ENCODE measurements at places on chromosomes 6 and 20.

GRCh38 chr6:11393713-11394627 lies 143.6 kb upstream of the TMEM170B start:
- no peak for DNase-seq

- DNase-seq = no peak
Observed at GRCh38 chr6:89526563-89526869, 93.6 kb downstream of the ANKRD6 start.

DNA sequence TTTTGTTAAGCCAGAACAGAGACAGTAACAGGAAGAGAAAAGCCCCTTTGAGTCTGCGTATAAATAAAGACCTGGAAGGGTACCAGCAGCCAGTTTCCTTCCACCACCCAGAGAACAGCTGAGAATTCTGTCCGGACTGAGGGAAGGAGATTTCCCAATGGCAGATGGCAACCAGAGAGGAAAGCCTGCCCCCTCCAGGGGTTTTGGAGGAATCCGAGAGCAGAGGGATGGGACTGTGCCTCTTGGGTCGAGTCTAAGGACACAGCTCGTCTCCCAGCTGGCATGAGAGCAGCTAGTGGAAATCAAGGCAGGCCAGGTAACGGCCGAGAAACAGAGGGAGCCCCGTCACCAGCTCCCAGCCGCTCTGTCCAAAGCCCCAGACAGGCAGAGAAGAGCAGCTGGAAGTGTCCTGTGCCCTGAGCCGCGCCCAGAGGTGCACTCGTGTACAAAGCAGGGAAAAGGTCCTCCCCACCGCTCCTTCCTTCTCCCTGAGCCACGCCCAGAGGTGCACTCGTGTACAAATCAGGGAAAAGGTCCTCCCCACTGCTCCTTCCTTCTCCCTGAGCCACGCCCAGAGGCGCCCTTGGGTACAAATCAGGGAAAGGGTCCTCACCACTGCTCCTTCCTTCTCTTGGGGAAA lies 134.0 kb upstream of the SNX9 start:
- DNase-seq = no peak

DNA sequence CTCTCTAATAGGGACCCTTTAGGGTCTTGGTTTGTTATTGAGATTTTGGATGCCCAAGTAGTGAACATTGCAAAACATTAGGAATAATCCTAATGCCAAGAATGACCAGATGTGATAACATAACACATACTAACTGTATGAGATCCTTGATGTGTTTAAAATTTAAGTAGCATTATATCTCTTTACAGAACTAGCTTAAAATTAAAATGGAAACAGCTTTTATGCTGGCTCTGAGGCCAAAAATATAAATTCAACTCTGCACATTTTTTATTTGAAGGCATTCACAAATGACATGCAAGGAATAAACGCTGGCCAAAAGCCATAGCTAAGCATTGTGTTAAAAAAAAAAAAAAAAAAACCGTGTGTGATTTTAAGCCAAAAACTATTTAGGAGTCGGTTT lies 47.7 kb upstream of the TCF21 start:
- DNase-seq = no peak

DNA sequence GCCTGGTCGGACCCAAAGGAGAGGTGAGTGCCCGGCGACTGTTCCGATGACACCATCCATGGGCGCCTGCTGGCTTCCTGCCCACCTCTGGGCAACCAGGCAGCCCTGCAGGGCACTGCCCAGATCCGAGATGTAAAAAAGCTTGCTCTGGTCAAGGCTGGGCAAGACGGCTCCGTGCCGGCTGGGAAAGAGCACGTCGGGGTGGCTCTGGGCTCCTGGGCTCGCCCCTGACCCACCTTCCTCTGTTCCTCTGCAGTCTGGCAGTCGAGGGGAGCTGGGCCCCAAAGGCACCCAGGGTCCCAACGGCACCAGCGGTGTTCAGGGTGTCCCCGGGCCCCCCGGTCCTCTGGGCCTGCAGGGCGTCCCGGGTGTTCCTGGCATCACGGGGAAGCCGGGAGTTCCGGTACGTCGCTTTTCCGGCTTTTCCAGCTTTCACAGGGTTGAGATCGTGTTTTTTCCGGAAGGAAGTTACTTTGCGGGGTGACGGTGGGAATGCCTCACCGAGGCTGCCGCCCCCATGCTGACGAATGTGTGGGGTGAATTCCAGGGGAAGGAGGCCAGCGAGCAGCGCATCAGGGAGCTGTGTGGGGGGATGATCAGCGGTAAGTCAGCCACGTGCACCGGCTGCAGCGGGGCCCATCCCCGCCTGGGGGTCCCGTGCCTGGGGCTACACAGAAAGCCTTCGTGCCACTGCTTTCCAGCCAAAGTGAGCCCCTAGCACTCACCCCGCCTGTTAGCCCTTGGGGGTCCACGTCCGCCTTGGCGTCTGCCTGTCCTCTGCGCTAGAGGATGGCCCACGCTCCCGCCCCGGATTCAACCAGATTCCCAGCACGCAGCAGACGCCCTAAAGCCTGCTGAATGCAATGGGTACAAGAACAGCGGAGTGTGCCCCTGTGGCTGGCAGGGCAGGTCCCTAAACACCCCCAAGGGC lies 19.3 kb downstream of the COL9A3 start:
- no peak for DNase-seq

DNA sequence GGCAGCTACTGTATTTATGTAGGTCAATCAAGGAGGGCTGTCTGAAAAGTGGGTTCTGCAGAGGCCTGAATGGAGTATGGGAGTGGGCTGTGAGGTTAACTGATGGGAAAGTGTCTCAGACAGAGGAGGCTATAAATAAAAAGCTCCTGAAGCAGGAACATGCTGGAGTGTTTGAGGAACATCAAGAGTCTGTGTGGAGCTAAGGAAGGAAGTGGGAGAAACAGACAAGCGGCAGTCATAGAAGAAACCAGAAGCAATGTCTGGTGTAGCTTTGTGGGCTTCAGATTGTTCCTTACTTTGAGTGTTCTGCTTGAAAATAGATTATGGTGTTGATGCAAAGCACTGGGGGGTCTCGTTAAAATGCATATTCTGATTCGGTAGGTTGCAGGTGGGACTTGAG lies 101.5 kb upstream of the OGFRL1 start:
- no peak for DNase-seq

DNA sequence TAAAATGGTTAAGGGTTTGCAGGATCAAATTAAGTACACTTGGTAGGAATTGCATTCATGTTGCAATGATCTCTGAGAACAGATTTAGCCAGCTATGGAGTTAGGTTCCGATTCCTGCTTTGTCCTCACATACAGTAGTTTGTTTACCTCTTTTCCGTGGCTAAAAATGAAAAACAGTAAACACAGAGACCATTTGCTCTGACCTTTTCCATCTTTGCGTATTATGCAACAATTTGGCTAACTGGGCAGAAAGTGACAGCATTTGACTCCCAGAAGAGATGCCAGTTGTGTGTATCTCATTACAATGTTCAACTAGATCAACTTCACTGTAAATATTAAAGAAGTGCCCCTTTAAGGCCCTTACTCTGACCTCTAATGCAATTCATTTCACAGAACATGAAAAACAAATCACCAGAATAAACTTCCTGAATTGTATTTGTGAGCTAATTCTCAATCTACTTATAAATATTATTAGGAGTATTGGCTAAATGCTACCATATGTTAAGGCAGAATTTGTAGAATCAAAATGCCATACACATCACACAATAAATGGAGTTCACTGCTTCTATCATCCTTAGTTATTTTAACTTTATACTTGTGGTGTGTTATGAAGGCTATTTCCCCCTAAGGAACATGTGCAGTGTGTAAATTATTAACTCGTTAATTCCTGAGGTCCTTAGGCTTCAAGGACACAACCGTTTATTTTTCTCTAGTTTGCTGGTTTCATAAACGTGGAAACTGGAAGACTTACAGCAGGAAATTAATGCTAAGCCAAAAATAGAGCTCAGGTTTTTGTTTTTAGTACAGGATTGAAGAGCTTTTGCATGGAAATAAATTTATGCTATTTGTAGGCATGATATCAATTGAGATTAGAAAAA lies 380.7 kb upstream of the CITED2 start:
- no peak for DNase-seq

DNA sequence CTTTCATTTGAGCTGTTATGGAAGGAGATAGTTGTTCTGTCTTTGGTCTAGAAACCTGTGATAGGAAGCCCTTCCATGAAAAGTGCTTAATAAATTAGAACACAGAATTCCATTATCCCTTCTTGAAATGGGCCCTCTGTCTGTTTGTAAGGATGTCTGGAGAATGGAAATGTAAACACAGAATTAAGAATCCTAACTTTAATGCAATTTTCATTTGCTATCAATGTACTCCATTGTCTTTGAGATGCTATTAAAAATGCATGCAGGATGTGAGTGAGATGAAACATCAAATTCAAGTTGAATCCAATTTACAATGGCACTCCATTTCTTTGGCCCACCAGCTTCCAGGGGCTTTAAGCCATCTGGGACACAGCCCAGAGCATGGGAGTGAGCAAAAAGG lies 13.9 kb upstream of the AARS2 start:
- no peak for DNase-seq

DNA sequence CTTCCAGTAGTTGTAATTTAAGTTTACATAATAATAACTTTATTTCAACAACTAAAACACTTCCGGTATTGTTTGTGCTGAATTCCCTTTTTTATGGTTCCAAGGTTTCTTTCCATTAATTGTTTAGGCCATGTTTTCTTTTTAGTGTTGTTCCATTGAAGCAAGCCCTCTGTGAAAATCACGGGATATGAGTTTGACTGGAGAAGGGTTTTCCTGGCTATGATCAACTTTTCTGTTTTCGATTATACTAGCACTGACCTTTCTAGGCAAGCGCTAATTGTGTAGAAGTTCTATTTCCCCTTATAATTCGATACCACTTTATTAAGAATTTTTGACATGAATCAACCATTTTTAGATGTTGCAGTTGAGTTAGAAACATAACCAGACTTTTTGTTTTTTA lies 2.4 kb downstream of the LAMA2 start:
- no peak for DNase-seq

DNA sequence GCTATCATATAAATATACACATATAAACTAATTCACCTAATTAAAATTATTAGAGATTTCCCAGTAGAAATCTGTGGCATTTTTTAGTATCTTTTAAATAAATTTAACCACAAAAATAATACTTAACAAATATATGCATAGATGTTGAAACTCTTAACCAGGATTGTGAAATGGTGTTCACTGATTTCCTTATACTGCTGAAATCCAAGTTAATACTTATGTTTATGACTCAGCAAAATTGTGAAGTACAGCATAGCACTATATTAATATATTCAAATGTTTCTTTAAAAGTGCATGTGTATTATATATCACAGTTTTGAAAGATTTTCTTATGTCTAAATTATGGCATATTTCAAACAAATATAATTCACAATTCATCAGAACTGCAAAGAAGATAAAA lies 328.2 kb upstream of the MANEA start:
- no peak for DNase-seq

DNA sequence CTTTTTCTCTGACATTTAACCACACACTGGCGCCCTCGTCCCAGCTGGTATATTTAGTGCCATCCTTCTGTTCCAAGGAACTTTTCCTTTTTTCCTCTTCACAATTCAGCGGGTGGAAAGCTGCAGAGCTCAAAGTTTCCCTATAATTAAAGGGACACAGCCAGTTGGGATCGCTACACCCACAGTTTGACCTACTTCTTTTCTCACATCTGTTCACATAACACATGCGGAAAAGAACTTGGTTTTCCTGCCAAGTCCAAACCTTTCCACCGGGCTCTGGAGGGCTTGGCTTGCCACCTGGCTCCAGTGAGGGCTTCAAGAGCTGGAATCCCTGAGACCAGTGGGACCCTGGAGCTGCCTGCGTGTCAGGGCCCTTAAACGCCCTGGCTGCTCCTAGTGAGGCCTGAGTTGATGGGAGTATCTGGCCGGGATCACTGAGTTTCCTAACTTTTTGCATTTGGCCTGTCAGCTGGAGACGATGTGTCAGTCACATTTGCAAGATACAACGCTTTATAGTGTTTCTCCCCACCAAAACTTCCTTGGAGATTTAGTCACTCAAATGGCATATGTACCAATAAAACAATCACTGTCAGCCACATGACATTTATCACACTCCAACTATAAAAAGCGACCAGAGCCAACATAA lies 176.0 kb downstream of the SASH1 start:
- DNase-seq = no peak

- no peak for DNase-seq
Observed at GRCh38 chr6:5521322-5521721, 260.0 kb downstream of the FARS2 start.

- DNase-seq = no peak
Observed at GRCh38 chr20:32964575-32964974, 39.7 kb downstream of the SUN5 start.

DNA sequence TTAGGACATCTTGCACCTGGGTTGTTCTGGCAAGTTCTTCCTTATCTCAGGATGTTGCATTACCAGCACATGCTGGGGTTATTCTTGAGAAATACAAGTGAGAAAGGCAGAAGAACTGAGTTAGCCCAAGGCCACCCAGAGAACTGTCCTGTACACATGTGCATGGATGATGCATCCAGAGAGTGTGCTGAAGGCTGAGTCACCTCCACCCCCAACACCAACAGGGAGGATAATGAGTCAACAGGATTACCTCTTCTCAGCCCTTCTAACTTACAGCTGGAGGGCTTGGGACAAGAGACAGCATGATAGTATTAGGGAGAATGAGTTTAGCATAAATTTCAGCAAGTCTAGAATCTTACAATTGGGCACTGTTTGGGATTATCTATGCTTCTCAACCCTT lies 8.5 kb downstream of the SCGN start:
- DNase-seq = no peak

- no peak for DNase-seq
Observed at GRCh38 chr6:32589596-32590449, at the start of gene HLA-DRB1. HLA-DRB1 (minus strand) TSS chr6:32589848; CDS start chr6:32589742, 106 bp downstream.

- DNase-seq = no peak
Observed at GRCh38 chr6:24755279-24755678, 19.5 kb upstream of the GMNN start.

GRCh38 chr6:1127129-1127528 lies 184.8 kb upstream of the FOXQ1 start:
- no peak for DNase-seq

DNA sequence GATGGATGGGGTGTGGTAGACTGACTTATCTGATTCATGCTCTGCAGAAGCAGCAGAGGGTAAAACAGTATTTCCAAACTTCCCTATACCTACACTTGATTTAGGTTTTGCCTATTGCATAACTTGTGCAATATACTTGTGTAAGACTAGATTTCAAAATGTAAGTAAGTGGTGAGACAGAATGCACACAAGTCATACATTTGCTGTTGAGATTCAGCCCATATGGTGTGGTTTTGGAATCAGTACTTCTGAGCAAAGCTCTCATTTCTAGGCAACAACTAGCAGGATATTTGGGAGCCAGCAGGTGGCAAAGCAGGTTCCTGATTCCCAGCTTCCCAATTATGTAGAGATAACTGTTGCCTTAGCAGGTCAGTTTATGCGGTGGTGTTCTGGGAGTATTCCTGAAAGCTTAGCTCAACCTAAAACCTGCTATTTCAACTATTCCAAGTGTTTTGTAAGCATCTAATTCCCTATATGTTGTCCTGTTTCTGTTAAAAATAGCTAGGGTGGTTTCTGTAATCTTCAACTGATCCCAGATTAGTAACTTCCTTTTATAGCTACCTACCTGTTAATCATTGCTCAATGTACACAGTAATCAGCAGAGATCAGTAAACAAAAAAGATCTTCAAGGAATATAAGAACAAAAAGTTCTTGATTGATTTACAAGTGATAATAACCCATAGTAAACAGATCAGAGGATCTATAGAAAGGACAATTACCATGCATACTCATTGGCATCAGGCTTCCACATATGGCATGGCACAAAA lies 8.5 kb upstream of the FABP7 start:
- no peak for DNase-seq

All from stimulated activated CD4-positive, alpha-beta T cell treated with anti-CD3 and anti-CD28 coated beads, Interleukin-1b, Interleukin-23, amount 100 ng/mL, for 24 hours (primary cell).